ENCODE measurements at places on chromosomes 7 and 10.

DNA sequence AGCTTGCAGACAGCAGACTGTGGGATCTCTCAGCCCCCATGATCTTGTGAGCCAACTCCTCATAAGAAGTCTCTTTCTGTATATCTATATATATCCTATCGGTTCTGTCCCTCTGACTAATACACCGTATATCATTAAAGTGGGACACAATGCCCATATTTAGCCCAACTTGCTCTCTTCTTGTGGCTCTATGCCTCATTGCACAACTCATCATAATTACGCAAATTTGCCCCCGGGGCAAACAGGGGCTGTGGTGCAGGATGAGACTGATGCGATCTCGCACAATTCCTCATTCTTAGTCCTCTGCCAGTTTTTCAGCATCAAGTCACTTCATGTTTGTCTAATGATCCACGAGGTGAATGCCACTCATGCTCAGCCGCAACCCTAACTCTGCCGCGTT lies 183.2 kb downstream of the PRPF18 start:
- no peak for DNase-seq

GRCh38 chr7:134473861-134474291 lies 15.0 kb upstream of the AKR1B1 start:
- no peak for DNase-seq

GRCh38 chr7:27442455-27442854 lies 199.9 kb downstream of the EVX1 start:
- DNase-seq = no peak

GRCh38 chr7:143322760-143323633 lies 7.1 kb downstream of the CLCN1 start:
- DNase-seq = no peak

- no peak for DNase-seq
Measured at GRCh38 chr10:13722747-13723653, 136.2 kb downstream of the PRPF18 start.

GRCh38 chr7:23468526-23469149 lies 1.7 kb downstream of the IGF2BP3 start:
- no peak for DNase-seq

GRCh38 chr7:120554960-120555571 lies 282.1 kb downstream of the KCND2 start:
- DNase-seq = no peak

- no peak for DNase-seq
Measured at GRCh38 chr7:44222776-44223261, 22.0 kb downstream of the YKT6 start.

DNA sequence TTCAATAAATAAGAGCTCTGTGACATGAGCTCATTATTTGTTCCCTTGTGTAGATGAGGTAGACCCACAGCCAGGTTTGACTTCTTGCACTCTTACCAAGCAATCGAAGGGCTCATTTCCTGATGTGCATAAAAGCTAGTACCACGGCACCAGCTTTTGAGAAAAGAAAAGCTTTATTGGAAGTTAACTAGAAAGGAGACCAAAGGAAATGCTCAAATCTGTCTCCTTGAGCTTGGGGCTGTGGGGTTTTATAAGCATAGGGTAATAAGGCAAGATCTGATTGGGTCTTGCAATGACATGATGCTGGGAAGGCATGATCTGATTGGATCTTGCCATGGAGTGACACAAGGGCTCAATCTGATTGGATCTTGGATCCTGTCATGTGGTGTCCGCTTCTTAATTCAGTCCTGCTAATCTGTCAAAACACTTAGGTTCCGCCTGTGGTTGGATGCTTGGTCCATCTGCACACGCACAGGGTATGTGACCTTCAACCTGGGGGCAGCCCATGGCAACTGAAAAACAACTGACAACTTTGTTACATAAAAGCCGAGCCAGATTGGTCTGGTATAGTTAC lies 47.8 kb upstream of the FRMD4A start:
- no peak for DNase-seq

- no peak for DNase-seq
Measured at GRCh38 chr7:12927635-12928434, 240.4 kb downstream of the ARL4A start.
